Esophagus muscularis mucosa (tissue), 4 donors: ENCODE measurements at places on chromosomes 2 and 18. TPM values are rescaled to one million over a fixed set of nuclear protein-coding genes. Genes with fewer than 3 reads are reported as not detected.

The COL6A3 gene
- 205 TPM for total RNA-seq

The PAX8 gene
- total RNA-seq, result 0.99 TPM

The SERPINB4 gene
- not detected for total RNA-seq

The CCBE1 gene
- 2.5 TPM for total RNA-seq

The IL1RL1 gene
- total RNA-seq, result 20.2 TPM

The TLX2 gene
- total RNA-seq, result 0.42 TPM

The RIT2 gene
- total RNA-seq, result not detected

The PRR30 gene
- not detected for total RNA-seq

The GREB1 gene
- total RNA-seq, result 7.5 TPM

GRCh38 chr2:202317080-202317857 lies 51.7 kb downstream of the NOP58 start:
- DNase-seq, result peak; percentile 94

- DNase-seq, result no peak
Measured at GRCh38 chr2:220528180-220528675, 900.8 kb downstream of the SLC4A3 start.

DNA sequence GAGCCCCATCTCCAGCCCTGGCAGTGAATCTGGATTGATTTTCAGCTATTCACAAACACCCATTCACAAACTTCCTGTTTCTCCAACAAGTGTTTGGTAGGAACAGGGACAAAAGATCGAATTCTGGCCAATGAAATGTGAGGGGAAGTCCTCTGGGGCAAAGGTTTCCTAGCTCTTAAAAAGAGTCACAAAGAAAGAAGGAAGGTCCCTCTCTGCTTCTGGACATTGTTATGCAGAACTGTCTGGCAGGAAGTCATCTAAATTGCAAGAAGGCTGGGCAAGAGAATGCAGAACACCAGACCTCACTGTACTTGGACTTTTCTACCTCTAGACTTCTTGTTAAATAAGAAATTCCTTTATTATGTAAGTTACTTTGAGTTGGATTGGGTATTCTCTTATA lies 137.3 kb downstream of the CCDC148 start:
- DNase-seq, result no peak

DNA sequence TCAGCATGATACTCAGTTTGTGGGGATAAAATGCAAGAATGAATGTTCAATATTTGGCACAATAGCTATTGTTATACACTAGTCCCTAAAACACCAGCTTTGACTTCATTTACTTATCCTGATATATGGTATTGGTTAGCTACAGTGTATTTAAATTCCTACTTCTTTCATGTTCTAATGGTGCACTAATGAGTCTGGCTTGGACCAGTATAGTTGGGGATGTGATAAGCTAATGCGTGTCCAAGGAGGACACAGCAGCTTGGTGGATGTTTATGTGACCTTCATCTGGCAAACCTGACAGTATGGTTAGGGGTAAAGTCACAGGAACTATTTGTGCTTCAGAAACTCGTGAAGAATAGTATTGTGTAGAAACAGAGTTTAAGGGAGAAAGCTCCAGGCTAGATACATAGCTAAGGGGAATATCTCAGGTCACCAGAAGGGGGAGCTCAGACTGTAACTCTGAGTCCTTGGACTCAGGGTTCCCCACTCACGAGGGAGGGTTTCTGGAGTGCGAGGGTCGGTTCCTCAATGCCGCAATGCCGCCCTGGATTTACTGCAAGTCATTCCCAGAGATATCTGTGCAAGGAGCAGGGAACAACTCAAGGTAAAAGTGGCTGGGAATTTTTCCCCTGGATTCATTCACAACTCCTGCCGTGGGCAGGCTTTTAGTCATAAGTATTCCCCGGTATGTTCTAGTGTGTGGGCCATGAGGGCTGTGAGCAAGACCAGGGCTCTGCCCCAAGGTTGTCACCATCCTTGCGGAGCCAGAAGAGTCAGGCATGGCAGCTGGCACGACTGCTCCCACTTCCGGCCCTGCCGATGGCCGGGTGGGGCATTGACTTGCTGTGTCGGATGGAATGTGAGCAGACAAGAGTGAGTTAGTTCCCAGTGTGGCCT lies 14.5 kb downstream of the IL1R2 start:
- DNase-seq, result no peak

GRCh38 chr2:152493417-152493816 lies 158.4 kb downstream of the FMNL2 start:
- DNase-seq, result no peak

GRCh38 chr2:80054346-80054675 lies 250.2 kb downstream of the LRRTM1 start:
- DNase-seq, result no peak

DNA sequence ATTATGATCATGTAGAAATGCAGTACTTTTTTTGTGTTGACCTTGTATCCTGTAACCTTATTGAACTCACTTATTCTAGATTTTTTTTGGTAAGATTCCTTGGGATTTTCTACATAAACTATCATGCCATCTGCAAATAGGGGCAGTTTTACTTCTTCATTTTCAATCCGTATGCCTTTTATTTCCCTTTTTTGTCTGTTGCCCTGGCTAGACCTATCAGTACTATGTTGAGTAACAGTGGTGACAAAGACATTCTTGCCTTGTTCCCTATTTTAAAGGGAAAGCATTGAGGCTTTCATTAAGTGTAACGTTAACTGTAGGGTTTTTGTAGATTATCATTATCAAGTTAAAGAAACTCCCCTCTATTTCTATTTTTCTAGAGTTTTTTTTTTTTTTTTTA lies 92.3 kb downstream of the LYPD1 start:
- DNase-seq, result no peak

DNA sequence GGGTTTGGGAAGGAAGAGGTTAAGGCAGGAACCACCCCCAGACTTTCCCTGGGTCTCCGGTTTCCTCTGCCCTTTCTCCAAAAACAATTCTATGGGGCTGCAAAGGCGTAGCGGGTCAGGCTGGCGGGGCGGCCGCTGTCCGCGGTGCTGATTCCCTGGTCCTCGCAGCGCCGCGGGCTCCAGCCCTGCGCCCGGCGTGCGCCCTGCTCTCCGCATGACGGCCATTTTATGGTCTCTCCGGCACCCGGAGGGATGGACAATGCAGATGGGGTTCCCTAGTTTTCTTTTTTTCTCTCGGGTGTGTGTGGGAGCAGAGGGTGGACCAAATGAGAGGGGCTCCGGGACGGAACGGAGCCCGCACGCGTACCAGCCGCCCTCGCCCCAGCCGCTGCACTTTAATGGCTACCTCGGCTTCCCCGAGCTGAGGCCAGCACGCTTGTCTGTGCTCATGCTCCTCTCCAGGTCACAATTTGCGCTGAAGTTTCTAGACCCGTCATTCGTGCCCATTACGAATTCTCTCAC lies 1.6 kb downstream of the ST8SIA3 start:
- DNase-seq, result no peak

DNA sequence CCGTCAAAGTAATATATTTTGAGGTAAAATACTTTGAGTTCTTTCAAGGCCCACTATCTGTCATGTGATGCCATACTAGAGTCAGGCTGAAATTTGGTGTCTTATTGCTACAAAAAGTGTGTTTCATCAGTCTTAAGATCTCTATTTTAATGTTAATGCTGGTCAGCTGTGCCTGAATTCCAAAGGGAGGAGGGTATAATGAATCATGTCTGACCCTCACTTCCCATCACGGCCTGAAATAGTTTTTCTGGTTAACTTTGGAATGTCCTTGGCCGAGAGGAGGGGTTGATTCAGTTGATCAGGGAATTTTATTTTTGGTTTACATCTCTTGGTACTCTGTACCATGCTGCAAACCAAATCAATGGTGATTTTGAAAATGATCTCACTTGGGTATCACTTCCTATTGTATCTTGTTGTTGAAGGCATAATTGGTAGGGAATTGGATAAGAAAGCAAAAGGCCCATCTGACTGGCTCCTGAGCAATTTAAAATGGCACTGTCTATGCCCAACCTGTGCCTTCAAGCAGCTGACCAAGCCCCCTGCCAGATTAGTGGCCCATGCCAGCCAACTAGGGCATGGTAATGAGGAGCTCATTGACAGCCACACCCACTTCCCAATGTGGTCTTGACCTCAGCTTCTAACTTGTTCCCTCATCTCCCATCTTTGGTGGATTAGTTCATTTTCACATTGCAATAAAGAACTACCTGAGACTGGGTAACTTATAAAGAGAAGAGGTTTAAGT lies 6.1 kb upstream of the SLC35F5 start:
- DNase-seq, result no peak

GRCh38 chr2:201235860-201236811 lies 24.2 kb upstream of the CASP8 start:
- DNase-seq, result peak; percentile 91

GRCh38 chr2:27621524-27621923 lies 7.3 kb downstream of the CCDC121 start:
- no peak for DNase-seq

- DNase-seq, result no peak
Measured at GRCh38 chr2:99910902-99911301, 231.5 kb downstream of the AFF3 start.

- peak; percentile 55 for DNase-seq
Measured at GRCh38 chr2:217096474-217097225, 236.8 kb upstream of the TNP1 start.

DNA sequence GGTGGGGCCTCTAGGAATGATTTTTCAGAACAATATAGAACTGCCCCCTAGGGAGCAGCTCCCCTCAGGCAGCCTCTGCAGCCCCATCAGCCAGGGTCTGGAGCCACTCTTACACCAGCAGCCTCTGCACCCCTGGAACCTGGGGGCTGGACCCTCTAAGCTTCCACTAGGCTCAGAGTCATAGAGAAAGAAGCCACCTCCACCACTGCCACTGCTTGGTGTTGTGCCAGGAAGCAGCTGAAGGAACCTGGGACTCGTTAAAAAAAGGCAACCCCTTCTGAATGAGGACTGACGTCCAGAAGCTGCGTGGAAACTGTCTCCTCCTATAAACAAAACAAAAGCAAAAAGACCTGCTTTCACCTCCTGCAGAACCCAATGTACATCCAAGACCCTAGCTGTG lies 98.1 kb upstream of the HS6ST1 start:
- peak; percentile 68 for DNase-seq

DNA sequence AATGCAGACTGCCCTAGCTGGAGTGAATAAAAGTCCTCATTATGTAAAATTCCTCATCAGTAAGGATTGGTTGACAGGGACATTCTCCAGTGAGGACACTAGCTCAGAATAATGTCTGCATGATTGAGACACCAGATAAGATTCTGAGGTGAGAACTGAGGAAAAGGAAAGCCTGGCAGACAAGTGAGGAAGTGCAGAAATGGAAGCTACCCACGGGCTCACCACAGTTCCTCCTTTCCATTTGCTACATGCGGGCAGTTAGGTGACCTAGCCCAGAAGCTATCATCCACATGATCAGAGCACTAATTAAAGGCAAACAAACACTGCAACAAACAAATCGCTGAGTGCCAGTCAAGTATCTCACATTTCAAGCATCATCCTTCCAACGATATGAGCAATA lies 27.7 kb downstream of the NETO1 start:
- no peak for DNase-seq

- no peak for DNase-seq
Measured at GRCh38 chr2:71216501-71216900, 10.4 kb downstream of the PAIP2B start.

DNA sequence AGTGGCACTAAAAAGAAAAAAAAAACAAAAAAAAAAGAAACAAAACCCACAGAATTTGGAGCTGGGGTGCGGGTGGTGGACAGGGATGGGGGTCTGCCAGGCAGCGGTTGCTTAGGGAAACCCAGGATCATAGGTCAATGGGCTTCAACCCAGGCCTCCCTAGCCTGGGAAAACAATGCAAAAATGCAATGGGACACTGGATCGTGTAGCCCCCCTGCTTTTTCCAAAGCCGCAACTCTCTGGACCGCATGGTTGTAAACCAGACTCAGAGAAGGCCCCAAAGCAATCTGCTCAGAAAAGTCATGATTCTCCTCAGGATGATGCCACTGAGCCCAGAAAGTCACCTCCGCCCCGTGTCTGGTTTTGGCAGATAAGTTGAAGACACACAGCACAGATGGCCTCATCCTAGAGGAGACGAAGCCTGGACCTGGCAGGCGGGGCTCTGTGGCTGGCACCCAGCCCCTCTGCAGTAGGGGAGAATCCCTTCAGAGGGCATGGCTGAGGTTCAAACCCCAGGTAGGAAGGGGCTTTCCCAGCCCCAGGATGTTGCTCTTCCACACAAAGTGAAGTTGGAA lies 5.1 kb downstream of the DLX2 start:
- DNase-seq, result no peak

DNA sequence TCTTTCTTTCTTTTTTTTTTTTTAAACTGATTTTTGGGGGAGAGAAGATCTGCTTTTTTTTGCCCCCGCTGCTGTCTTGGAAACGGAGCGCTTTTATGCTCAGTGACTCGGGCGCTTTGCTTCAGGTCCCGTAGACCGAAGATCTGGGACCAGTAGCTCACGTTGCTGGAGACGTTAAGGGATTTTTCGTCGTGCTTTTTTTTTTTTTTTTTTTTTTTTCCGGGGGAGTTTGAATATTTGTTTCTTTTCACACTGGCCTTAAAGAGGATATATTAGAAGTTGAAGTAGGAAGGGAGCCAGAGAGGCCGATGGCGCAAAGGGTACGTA lies 587 bp downstream of the MEIS1 start:
- no peak for DNase-seq

GRCh38 chr2:28163028-28163427 lies 229.6 kb upstream of the FOSL2 start:
- no peak for DNase-seq

GRCh38 chr2:230525682-230526081 lies 109.7 kb downstream of the SP100 start:
- no peak for DNase-seq

DNA sequence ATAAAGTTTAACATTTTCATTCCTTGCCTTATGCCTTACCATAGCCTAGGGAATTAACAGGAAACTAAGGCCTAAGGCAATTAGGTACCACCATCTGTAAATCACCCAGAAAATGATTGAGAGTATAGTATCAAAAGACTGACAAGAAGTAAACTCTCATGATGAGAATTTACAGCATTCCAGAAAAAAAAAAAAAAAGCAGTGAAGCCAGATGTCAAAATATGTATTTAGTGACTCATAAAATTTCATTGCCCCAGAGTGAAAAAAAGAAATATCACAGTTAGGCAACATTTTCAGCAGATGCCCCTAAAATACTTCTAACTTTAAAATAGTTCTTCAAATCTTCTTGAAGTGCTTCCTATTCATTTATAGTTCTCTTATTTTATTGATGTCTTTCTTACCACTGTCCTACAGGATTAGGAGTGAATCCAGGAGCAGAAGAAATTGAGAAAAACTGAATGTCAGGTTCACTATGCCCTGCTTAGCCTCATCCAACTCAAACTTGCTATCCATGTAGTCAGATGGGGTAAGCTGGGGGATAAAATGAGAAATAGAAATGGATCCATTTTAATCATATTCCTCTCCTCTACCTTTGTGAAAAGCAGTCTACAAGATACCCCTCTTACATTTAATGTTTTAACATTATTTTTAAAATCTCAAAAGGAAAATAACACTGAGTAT lies 57.3 kb upstream of the TANK start:
- no peak for DNase-seq

DNA sequence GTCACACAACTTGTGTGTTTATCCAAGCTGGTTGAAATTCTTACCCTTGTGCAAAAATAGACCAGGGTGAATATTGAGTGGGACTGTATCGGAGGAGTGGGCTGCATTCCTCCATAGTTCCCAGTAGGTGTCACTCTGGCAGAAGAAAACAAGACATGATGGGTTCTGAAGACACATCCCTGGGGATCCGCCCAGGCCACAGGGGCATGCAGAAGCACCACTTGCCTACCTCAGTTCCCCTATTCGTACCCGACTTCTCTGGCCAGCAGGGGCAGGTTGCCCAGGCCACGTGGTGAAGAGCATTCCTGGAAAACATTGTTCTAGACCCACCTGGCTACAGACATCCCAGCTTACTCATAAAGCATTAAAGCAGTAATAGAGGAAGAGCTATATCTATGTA lies 168.2 kb downstream of the FAM210A start:
- DNase-seq, result no peak
